ENCODE measurements at places on chromosomes 6 and 20.

DNA sequence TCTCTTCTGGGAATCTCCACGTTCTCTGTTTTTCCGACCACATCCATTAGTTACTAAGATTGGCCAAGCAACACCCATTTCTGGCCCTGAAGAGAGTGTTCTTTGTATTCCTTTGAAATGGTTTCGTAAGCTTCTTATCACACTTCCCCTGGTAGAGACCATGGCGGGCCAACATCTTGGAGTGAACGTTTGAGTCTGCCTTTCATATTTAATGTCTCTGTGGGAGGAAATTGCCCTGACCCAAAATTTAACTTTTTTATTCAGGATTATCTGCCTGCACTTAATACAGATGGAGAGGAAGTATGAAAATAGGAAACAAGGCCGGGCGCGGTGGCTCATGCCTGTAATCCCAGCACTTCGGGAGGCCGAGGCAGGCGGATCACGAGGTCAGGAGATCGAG lies 177.0 kb upstream of the SNX9 start:
- no peak for DNase-seq

GRCh38 chr20:63659370-63659769 lies 1.3 kb downstream of the RTEL1 start:
- no peak for DNase-seq

GRCh38 chr6:13803581-13803980 lies 10.8 kb downstream of the MCUR1 start:
- DNase-seq = peak; percentile 13

- no peak for DNase-seq
Observed at GRCh38 chr20:3446779-3447178, 24.0 kb upstream of the ATRN start.

- no peak for DNase-seq
Observed at GRCh38 chr20:10527781-10528180, 92.7 kb downstream of the SLX4IP start.

DNA sequence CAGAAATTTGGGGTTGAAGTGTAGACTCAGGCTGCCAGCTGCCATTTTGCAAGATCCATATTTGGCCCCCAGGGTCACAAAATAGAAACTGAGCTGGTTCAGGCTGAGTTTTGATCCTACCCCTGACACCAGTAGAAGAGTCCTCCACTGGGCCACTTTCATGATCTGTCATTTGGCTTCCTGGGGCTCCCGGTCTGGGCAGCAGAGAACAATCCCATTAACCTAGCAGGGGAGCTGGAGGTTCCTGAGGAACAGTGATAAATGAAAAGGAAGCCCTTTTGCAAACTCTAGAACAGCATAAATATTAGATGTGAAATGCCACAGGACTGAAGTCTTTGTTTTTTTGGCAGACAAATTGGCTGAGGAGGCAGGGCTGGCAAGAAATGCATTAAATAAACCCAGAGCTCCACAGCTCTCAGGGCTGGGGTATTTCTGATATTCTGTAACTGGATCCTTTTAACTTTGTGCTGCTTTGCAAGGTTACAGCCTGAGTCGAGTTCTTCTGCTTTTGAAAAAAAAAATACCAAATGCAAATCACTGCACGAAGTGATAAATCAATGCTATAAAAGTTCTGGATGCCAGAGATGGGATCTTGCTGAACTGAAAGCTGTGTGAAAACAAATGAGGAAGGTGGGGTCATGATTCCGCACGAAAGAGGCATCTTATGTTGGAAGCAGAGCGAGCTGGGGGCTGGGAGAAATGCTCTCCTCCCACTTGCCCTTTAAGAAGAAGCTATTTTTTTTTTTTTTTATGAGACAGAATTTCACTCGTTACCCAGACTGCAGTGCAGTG lies 64.4 kb downstream of the SULF2 start:
- DNase-seq = peak; percentile 69

GRCh38 chr20:50330504-50331313 lies 140.1 kb downstream of the CEBPB start:
- DNase-seq = peak; percentile 27

DNA sequence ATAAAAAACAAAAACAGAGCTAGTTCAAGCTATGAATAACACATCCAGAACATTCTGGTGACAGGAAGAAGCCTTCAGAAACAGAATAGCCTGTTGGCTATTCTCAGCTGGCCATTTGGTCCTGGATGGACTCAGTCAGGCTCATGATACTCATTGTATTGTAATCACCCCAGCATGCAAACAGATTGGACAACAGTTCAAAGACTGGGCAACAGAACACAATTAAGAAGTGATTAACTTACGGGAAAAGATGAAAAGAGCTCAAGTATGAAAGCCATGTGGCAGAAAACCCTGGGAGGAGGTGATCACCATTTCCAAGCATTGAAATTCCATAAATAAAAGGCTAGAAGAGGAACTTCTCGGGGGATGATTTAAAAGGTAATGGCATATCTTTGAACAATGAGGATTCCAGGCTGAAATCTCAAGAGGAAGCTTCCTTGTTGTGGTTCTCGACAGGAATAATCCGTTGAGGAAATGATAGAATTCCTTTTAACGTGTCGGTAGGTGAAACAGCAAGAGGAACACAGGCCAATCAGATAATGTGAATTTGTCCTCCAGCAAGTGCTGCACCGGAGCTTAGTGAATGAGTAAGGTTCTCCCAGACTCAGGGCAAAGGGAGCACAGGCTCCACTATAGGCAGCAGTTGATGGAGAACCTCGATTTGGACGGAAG lies 172.4 kb downstream of the BCAS1 start:
- no peak for DNase-seq

DNA sequence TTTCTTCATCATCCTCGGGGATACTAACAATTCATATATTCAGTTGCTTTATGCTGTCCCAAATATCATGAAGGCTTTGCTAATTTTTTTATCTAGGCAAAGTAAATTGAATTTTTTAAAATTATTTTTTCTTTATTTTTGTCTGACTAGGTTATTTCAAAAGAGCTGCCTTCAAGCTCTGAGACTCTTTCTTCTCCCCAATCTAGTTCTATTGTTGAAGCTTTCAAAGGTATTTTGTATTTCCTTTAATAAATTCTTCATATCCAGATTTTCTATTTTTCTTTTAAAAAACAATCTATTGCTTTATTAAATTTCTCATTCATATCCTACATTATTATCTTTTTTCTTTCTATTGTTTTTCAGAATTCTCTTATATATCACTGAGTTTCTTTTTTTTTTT lies 16.8 kb downstream of the TRIM15 start:
- no peak for DNase-seq

DNA sequence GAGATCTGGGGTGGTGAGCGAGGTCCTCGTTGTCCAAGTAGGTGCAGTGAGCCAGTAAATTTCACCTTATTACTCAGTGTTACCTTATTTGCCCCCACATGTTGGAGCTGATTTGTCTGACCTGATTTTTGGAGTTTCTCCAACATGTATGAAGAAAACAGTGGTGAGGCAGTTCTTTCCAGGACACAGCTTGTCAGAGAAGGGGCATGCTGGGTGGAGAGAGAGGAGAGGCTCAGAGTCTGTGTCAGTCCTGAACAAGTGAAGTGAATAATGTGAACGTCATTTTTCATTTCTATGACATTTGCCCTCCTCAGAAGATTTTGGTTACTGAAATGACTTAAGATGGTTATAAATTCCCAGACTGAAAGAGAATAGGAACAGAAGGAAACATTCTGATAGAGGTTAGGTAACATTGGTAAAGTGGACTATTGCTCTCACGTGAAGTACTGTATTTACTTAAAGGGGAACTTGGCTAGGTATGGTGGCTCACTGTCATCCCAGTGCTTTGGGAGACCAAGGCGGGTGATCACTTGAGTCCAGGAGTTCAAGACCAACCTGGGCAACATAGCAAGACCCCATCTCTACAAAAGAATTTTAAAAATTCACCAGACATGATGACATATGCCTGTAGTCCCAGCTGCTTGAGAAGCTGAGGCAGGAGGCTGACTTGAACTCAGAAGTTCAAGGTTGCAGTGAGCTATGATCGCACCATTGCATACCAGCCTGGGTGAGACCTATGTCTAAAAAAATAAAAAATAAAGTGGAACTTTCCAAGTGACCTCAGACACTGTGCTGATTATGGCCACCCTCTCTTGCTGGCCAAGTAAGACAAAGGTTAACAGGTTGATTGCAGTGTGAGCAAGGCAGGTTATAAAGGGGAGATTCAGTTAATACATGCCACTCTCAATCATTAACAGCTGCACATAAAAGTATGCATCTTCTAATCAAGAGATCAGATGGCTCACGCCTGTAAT lies 184.3 kb downstream of the EDN1 start:
- peak; percentile 62 for DNase-seq

GRCh38 chr20:61886721-61887595 lies 178.7 kb downstream of the TAF4 start:
- DNase-seq = peak; percentile 50

GRCh38 chr6:13383328-13384163 lies 55.2 kb upstream of the TBC1D7 start:
- no peak for DNase-seq

- DNase-seq = peak; percentile 60
Observed at GRCh38 chr6:99521633-99522151, 6.5 kb upstream of the USP45 start.

DNA sequence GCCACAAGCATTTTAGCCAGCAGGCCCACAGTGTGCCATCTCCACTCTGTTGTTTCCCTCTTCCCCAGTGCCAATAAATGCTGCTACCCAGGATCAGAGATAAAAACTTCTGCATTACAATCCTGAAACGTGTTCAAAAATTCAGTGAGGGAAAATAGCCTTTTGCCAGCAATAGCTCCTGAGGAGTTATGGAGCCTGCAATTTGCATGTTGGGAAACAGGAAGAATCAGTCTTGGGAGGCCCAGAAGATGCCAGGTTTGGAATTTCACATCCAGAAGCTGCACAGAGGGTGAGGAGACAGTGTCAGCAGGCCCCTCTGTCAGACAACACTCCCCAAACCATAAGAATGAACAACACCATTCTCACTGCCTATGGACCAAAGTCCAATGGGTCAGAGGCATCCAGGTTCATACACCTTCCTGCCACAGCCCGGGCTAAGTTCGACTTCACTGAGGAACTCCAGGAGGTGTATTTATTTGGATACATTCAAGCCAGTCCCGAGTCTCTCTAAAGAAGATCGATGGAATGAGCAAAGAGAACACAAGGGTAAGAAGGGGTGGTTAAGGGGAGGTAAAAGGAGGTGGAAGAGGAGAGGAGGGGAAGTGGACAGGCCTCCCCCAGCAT lies 20.8 kb downstream of the RRBP1 start:
- DNase-seq = peak; percentile 45

DNA sequence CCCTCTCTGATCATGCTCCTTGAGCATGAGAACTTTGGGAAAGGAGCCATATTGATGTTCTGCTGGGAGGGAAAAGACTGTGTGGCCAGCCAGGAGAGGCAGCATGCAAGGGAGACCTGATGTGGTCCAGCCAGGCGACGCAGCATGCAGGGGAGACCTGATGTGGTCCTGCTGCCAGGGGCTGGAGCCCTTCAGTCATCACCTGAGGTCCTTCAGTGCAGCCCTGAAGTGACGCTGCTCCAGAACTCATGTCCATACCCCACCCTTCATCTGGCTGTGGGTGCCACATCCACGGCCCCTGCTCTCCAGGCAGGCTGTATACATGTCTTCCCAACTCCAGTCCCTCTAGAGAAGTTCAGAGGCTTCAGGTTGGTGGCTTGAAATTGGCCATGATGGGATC lies 134.4 kb downstream of the ERMARD start:
- DNase-seq = no peak

- DNase-seq = no peak
Observed at GRCh38 chr6:38055203-38055589, 235.7 kb downstream of the ZFAND3 start.

GRCh38 chr20:17601957-17602356 lies 32.1 kb downstream of the DSTN start:
- no peak for DNase-seq

- DNase-seq = no peak
Observed at GRCh38 chr6:35093118-35093445, 48.1 kb downstream of the TCP11 start.

GRCh38 chr20:6746901-6747609 lies 20.4 kb upstream of the BMP2 start:
- no peak for DNase-seq

- no peak for DNase-seq
Observed at GRCh38 chr20:24704899-24705298, 235.5 kb downstream of the SYNDIG1 start.

GRCh38 chr6:33456156-33456555 lies 1.8 kb downstream of the ZBTB9 start:
- no peak for DNase-seq

GRCh38 chr6:131116755-131117360 lies 18.4 kb upstream of the AKAP7 start:
- peak; percentile 63 for DNase-seq

DNA sequence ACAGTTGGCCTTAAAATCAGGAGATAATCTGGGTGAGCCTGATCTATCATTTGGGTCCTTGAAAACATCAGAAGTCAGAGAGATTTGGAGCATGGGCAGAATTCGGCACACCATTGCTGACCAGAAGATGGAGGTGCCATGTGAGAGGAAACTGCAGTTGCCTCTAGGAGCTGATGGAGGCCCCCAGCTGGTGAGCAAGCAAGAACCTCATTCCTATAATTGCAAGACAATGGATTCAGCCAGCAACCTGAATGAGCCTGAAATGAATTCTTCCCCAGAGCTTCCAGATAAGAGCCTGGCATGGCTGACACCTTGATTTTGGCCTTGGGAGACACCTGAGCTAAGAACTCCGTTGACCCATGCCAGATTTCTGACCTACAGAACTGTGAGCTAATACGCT lies 76.3 kb upstream of the FYN start:
- no peak for DNase-seq
